Neural crest cell (in vitro differentiated cells): ENCODE measurements at places on chromosomes 16 and 17.

GRCh38 chr16:57427307-57427706 is 19.9 kb downstream of the CIAPIN1 start:
- DNase-seq: no peak

- DNase-seq: no peak
Observed at GRCh38 chr16:57150682-57151330, 35.0 kb downstream of the PSME3IP1 start.

GRCh38 chr17:27082023-27082774 is 211.7 kb upstream of the WSB1 start:
- DNase-seq: no peak

- peak; percentile 83 for DNase-seq
Observed at GRCh38 chr16:87203060-87203656, 114.0 kb downstream of the C16orf95 start.

GRCh38 chr17:80482555-80483308 is 6.3 kb upstream of the NPTX1 start:
- DNase-seq: no peak

GRCh38 chr16:69469807-69470561 is 45.6 kb downstream of the CYB5B start:
- no peak for DNase-seq

DNA sequence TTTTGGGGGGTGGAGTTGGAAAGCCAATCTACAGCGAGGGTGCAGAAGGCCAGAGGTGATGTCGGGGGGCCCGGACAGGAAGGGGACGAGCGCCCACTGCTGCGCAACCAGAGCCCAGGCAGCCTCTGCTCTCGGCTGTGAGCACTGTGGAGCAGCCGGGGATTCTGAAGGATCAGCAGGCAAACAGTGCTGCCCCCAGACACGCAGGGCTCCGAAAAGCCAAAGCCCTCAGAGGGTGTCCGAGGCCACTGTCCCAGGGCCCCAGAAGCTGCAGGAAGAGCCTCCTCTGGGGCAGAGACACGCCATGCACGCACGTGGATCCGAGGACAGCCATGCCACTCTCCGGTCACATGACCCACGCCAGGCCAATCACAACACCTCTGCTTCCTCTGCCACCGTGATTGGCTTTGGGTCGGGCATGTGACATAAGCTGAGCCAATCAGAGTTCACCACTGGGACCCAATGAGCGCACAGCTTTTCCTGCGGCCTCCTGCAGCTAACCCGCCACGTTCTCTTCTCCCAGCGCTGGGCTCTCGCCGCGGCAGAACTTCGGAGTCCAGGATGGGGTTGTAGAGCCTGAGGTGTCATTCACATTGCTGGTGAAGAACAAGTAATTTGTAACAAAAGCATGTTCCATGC is 40.7 kb downstream of the ACTG1 start:
- DNase-seq: no peak

DNA sequence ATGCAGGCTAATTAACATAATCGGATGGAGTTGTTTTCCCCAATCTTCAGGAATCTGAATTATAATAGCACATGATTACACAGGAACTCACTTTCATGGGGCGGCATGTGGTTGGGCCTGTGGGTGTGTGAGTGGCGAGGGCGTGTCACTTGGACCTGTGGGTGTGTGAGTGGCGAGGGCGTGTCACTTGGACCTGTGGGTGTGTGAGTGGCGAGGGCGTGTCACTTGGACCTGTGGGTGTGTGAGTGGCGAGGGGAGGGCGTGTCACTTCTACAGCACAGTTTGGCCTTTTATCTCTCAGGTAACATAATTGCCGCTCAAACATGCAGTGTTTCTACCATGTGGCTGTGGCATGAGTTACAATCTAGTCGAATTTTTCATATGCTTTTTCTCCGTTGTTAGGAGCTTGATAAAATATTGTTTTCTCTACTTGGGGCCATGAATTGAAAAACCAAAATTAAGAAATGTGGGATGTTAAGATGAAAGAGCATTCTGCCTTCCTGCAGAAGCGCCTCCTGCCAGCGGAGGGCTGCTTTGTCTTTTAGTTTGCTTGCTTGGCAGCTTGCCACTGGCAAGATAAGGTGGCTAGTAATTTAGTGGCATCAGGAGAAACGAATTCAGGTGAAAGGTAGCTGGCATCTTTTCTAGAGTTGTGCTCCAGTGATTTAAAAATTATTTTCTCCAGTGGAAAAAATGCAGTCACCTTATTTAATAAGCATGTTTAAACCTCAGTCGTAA is 36.2 kb downstream of the USP10 start:
- no peak for DNase-seq
